ENCODE measurements at places on chromosomes 5 and 9.

DNA sequence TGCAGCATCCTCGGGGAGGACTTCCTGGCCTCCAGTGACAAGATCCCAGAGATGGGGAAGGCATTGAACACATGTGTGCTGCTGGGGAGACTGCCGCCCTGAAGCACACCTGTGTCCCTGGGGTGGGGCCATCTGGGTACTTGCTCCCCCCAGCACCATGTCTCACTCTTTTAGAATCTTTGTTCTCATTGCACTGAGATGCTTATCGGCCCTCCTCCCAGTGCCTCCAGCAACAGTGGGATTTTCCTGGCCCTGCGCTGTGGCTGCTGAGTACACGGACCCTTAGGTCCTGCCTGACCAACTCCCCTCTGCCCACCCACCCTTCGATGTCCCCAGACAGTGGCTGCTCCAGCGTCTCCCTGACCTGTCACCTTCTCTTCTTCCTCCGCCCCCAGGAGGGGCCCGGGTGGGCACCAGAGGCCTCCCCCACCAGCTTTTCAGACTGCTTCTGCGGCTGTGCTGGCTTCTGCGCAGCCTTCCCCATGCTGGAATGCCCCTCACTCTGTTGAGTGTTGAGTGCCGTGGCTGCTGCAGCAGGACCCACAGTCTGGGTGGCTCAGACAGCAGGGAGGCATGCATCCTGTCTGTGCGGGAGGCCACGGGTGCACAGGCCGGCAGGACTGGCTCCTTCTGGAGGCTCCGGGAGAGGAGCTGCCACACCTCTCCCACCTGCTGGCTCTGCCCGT is 145.9 kb upstream of the IRX2 start:
- no peak for DNase-seq

GRCh38 chr5:123012321-123012720 is 24.2 kb downstream of the PPIC start:
- no peak for DNase-seq

- DNase-seq = no peak
Measured at GRCh38 chr9:2047144-2047671, 32.1 kb downstream of the SMARCA2 start.

- no peak for DNase-seq
Measured at GRCh38 chr5:2167671-2168070, 284.9 kb upstream of the IRX4 start.

DNA sequence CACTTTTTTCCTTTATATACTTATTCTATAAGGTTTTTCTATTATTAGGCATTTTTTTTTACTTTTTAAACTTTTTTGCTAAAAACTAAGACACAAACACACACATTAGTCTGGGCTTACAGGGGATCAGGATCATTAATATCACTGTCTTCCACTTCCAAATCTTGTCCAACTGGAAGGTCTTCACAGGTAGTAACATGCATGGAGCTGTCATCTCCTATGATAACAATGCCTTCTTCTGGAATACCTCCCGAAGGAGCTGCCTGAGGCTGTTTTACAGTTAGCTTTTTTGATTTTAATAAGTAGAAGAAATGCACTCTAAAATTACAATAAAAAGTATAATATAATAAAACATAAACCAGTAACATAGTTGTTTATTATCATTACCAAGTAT is 345.5 kb upstream of the PTGER4 start:
- no peak for DNase-seq

- no peak for DNase-seq
Measured at GRCh38 chr5:83011985-83012384, 65.2 kb downstream of the TMEM167A start.
